ENCODE measurements at places on chromosomes 5 and 9. TPM values are rescaled to one million over a fixed set of nuclear protein-coding genes. Genes with fewer than 3 reads are reported as not detected.

GRCh38 chr9:69822116-69822750 lies 1.6 kb downstream of the CFAP95 start:
- no peak for DNase-seq

DNA sequence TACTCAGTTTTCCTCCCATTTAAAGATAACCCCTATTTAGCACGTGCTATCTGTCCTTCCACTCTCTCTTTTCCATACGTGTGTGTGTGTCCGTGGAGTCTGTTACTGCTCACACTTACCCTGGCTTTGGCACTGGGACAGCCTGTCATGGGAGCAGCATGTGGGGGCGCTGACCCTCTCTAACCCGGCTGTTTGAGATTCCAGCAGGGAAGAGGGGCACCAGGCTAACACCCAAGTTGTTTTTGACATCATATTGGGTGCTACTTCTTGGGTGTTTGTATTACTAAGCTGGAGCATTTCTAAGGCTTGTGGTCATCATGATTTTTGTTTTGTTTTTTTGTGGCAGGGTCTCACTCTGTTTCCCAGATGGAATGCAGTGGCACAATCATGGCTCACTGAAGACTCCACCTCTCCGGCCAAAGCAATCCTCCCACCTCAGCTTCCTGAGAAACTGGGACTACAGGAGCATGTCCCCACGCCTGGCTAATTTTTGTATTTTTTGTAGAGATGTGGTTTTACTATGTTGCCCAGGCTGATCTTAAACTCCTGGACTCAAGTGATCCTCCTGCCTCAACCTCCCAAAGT lies 56.9 kb upstream of the SIMC1 start:
- DNase-seq = no peak

GRCh38 chr5:152151940-152152339 lies 227.3 kb upstream of the GLRA1 start:
- no peak for DNase-seq

DNA sequence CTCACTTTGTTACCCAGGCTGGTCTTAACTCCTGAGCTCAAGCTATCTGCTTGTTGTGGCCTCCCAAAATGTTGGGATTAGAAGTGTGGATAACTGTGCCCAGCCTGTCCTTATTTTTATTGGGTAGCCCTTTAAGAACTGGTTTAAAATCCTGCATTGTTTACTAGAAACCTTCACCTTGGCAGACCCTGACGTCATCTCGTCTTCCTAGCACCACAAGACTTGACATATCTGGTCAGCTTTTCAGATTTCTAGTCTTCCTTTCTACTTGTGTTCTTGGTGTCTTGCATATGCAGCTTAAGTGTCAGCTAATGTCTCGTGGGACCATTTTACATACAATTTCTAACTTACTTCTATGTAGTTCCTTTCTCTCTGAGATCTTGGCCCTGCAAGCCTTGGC lies 258.9 kb downstream of the IZUMO3 start:
- DNase-seq = no peak

The FAM221B gene
- not detected for total RNA-seq

The ANKRD18B gene
- total RNA-seq = not detected
